Central memory CD4-positive, alpha-beta T cell (primary cell): ENCODE measurements at places on chromosomes 7 and 10.

GRCh38 chr7:106504645-106505044 lies 156.3 kb downstream of the CCDC71L start:
- DNase-seq: no peak

GRCh38 chr7:111873963-111874690 lies 311.8 kb upstream of the IMMP2L start:
- DNase-seq: no peak

DNA sequence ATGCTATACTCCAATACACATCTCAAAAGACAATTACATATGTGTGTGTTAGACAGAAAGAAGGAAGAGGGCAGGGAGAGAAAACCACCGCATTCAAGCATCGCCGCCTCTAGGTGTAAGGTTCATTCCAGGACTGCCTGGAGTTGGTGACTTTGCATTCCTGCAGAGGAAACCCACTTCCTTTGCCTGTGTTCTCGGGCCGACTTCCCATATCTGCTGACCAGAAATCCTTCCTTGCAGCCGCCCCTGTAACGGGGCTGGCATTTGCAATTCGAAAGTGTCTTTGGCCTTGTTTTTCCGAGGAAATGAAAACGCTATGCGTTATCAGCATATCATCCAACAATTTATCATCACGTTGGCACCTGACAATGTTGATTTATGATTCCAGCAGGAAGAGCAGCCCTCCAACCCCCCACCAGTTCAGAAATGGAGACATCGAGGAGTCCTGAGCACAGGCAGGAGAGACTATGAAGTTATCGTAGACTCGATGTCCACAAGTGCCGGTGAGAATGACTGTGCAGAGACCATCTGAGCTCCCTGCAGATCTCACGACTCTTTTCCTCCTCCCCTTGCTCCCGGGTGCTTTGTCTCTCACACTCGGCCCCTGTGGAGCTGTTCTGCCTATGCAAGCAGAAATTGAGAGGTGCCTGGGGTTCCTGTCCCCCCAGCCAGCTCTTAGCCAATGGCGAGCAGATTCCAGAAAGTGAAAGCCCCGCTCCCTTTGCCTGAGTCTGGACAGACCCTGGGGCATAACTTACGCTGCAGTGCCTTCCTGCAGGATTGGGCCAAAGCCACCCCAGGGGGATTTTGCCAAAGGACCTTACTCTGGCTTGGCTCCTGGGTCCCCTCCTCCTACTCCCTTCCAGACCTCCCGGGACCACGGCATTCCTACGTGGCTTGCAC lies 68.9 kb upstream of the FOXK1 start:
- no peak for DNase-seq

DNA sequence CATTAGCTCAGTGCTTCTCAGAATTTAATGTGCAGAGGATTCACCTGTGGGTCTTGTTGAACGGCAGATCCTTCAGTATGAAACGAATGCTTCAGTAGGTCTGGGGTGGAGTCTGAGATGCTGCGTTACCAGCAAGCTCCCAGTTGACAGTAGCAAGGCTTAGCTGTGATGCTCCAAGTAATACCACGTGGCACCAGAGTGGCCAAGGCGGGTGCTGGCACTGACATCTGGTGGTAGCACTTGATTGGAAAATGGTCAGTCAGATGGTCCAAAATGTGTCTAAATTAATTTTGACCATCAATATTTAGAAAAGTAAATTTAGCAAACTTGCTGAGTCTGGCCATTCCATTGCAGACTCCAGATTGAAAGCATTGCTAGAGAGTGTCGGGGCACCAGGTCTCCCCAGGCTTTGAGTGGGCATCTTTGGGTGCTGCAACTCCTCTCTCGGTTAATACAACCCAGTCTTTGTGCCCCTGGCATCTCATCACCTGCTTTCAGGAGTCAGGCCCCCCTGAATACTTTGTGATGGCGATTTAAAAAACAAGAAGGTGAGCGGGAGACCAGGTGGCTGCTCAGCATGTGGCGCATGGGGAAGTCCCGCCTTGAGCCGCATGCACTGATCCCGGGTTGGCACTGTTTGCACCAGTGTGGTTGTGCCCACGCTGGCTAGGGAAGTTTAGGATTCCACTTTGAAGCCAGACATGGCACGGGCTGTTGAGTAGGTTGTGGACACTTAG lies 130.1 kb downstream of the NT5C2 start:
- DNase-seq: no peak

- peak; percentile 74 for DNase-seq
Measured at GRCh38 chr10:101782811-101783735, at the start of gene NPM3. Gene NPM3 (minus strand): TSS chr10:101783446. CDS start chr10:101783390, 56 bp downstream.

DNA sequence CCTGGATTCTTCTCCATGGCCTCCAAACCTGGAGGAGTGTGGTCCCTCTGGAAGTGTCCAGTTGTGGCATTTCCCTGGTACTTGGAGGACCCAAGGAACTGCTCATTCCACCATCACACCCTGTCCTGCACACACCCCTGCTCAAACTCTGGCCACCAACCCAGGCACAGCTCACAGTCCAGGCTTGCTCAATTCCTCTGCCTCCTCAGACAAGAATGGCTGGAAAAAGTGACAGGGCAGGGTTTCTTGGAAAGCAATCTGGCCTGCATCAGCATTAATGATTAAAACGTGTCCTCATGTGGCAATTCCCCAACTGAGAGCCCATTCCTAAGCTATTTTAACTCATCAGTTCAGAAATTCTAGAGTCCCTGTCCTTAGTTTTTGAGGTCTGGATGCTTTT lies 17.2 kb upstream of the TPST1 start:
- no peak for DNase-seq

GRCh38 chr7:140869430-140869829 lies 55.3 kb downstream of the BRAF start:
- DNase-seq: no peak

DNA sequence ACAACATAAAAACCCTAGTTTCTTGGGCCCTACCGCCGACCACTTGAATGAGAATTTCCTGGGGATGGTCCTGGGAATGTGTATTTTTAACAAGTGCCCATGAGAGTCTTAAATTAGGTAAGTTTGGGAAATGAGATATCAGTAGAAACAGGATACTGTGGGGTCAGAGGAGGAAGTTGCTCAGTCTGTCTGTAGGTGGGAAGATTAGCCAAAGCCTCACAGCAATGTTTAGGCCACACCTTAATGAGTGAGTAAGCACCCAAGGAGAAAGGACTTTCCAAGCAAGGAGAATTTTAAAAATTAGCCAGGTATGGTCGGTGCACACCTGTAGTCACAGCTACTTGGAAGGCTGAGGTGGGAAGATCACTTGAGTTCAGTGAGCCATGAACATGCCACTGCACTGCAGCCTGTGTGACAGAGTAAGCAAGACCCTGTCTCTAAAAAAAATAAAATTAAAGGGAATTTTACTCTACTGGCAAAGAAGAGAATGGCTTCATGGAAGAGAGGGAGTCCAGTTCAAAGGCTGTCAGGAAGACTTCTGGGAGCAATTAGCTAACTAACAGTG lies 31.9 kb downstream of the PAPSS2 start:
- no peak for DNase-seq

- no peak for DNase-seq
Measured at GRCh38 chr7:44057181-44057848, 8.1 kb downstream of the PGAM2 start.

DNA sequence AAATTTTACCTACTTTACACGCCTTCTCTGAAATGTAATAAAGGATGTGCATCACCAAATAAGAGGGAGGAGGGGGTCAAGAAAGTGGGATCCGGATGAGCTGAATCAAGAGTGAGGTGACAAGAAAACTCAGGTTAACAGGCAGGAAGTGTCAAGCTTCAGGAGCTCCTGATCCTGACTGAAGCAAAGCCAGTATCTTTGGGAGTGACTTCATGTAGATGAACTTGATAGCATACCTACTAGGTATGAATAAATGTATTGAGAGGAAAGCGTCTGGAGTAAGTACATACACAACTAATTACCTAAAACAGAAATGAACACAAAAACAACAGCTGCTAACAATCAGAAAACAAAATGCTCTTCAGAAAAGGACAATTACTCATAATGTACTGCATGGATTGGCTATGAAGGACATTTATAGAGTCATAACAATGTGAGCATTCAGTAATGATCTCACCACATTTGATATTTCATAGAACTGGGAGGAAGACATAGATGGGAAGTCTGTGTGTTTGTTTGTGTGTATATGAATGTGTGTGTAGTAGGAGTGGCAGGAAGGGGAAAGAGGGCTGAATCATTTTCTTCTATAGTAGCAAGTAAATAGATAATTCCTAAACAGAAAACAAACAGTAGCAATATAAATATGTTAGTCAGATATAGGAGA lies 29.4 kb downstream of the PRKG1 start:
- DNase-seq: no peak

DNA sequence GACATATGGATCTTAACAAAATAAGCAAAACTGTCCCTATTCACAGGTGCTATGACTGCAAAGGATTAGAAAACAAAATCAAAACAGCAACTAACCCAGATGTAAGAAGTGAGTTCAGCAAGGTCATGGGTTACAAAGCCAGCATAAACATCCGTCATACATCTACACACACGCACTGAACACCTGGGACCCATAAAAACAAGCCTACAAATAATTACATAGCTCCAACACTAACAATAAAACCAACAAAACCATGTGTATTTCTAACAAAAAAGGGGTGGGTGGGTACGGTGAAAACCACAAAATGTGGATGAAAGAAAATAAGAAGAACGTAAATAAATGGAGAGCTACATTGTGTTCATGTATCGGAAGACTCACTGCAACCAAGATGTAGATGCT lies 256.8 kb downstream of the ELFN1 start:
- DNase-seq: peak; percentile 71

- no peak for DNase-seq
Measured at GRCh38 chr10:51311228-51311627, 236.9 kb downstream of the PRKG1 start.

DNA sequence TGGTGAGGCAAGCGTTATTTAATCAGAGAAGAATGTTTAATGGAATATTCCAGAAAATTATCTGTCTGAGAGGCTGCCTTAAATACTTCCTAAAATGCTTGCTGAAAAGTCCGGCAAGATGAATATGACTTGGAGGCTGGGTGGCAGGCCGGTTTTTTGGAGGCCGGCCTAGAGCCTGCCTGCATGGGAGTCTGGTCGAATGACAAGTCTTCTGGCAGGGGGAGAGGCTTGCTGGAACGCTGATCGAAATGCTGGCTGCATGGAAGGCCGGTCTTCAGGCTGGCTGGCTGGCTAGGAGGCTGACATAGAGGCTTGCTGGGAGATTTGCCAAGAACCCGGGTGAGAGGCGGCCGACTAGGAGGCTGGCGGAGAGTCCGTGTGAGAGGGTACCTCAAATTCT lies 135.7 kb downstream of the OR13A1 start:
- no peak for DNase-seq

GRCh38 chr7:143447466-143447865 lies 4.2 kb downstream of the TAS2R60 start:
- DNase-seq: no peak

DNA sequence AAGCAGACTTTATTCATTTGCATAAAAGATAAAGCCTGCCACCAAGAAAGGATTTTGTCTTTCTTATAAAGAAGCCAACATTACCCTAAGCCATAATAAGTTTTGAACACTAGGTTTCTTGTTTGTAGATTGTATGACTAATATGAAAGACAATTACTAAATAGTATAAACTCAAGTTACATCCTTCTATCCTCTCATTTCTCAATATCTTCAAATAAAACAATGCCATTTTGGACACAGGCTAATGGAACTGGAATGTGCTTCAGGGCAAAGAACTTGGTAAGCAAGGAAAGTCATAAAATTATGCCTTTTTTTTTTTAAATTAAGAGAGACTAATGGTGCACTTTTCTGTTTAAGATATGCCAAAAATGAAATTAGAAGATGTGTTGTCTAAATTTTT lies 137.7 kb downstream of the DKK1 start:
- DNase-seq: no peak

DNA sequence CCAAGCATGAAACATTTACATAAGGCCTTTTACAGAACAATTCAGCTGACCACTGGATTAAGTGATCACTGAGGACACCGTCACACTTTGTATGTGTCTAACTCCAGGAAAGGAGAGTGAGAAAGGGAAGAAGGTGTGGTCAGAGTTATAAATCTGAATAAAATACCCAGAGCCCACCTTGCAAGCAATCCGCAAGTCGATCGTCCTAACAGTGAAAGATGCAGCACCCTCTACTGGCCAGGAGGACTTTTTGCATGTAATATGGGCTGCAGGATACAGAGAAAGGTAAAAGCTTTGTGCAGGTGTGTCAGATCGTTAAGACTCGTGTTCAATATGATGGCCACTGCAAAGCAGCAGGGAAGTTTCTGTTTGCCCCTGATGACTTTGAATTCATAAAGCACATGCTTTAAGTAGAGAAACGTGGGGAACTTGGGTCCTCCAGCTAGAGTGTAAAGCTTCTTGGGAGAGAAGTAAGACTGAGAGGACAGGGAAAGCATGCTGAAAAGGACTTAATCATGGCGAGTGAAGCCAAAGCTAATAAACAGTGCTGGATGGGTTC lies 68.5 kb upstream of the BMPER start:
- no peak for DNase-seq

DNA sequence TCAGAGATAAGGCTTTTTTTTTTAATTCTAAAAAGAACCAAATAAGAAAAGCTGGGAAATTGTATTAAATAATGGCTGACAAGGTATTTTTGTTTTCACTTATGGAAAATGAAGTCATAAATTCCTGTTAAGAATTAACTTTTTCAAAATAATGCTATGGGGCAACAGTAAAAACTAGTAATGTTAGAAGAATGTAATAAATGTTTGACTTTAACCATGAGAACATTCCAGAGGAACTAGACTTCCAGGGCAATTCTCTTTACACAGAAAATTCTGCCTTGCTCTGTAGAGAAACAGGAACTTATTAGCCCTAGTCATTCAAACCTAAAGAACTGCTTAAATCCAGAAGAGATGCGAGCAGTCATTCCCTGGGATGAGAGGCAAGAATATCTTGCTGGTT lies 571.1 kb downstream of the IPMK start:
- DNase-seq: no peak

- DNase-seq: no peak
Measured at GRCh38 chr7:37719077-37719476, 35.5 kb downstream of the GPR141 start.

- DNase-seq: no peak
Measured at GRCh38 chr7:93955304-93955703, 33.8 kb downstream of the GNG11 start.
